ENCODE measurements at places on chromosomes 3 and 15.

DNA sequence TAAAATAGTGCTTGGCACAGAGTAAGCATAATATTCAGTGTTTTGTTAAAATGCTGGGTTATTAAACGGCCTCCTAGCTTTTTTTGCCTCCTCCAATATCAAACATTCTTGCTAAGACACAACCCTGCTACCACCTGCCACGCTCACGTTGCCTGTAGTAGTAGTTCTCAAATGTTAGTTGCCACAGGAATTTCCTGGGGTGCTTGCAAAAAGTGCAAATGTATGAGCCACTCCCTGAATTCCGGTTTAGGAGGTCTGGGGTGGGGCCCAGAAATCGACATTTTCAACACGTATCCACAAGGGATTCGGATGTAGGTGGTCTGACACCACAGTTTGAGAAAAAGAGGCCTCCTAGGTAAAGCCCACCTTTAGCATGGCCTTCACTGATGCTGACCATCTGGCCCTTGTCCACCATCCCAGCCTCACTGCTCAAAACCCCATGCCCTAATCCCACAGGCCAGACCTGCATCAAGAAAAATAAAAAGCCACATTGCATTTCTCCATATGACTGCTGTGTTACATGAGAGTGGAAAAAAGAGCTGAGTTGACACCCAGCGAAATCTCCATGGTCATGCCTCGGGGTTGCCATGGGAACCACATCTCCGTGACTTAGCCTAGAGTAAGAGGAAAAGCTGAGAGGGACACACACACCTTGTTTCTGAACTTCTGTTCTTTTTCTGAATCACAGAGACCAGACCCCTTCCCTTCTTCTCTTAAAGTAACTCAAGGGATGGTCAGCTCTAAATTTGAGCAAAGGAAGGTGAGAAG is 116.4 kb upstream of the HES1 start:
- DNase-seq = no peak

GRCh38 chr3:186782542-186783057 is 777 bp upstream of the EIF4A2 start:
- peak; percentile 33 for DNase-seq

- peak; percentile 68 for DNase-seq
Measured at GRCh38 chr15:50277370-50277769, 11.8 kb upstream of the HDC start.

DNA sequence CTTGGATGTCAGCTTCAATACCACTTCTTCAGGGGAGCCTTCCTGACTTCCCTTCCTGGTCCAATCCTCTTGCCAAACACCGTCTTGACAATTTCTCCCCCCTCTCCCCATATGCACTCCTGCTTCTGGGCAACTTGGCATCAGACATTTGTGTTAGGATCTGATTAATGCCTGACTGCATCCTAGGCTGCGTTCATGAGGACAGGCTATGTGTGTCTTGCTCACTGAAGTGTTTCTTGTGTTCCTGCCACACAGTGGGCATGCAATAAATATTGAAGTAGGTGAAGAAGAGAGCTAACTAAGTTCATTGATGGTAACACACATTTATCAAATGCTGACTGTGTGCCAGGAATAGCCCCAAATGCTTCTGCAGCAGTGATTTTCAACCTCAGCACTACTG is 36.4 kb upstream of the WNT5A start:
- no peak for DNase-seq

- no peak for DNase-seq
Measured at GRCh38 chr3:14922863-14923262, 24.5 kb upstream of the NR2C2 start.

Measured in suppressor macrophage treated with lipopolysaccharide for 4 hours (primary cell).